ENCODE measurements at places on chromosomes 5 and 9. TPM values are rescaled to one million over a fixed set of nuclear protein-coding genes. Genes with fewer than 3 reads are reported as not detected.

GRCh38 chr5:151062405-151063141 is 18.3 kb downstream of the TNIP1 start:
- DNase-seq, result no peak

DNA sequence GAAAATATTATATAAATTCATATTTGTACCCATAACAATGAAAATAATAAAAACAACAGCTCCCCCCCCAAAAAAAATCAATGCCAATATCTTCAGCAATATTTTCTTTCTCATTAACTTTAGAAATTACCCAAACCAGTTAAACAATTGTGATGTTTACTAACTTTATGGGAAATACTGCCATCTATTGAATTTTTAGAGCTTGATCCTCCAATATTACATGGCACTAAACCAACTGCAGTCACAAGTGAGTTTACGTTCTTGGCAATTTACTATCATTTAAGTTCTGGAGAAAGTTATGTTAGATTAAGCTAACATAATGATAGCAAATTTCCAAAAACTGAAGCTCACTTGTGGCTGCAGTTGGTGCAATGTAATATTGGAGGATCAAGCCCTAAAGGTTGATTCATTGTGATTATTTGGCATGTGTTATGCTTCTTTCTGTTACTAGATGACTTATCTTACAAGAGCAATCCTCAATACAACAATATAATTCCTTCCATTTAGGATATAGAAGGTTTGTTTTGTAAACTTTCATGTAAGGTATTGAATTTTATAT is 379.5 kb downstream of the CDH18 start:
- DNase-seq, result no peak

- DNase-seq, result no peak
Measured at GRCh38 chr9:127877566-127877998, at the start of gene AK1. AK1 (minus strand) TSS chr9:127877675; CDS start chr9:127874617, 3,058 bp downstream.

NUTM2G gene
- 0.57 TPM for polyA plus RNA-seq

All from renal cortex interstitium (tissue), 15 donors.